ENCODE measurements at places on chromosomes 1 and 21.

GRCh38 chr1:215377746-215378145, 189.4 kb upstream of the KCTD3 start:
- DNase-seq = no peak

GRCh38 chr1:2514863-2515762, 11.3 kb downstream of the PANK4 start:
- DNase-seq = no peak

DNA sequence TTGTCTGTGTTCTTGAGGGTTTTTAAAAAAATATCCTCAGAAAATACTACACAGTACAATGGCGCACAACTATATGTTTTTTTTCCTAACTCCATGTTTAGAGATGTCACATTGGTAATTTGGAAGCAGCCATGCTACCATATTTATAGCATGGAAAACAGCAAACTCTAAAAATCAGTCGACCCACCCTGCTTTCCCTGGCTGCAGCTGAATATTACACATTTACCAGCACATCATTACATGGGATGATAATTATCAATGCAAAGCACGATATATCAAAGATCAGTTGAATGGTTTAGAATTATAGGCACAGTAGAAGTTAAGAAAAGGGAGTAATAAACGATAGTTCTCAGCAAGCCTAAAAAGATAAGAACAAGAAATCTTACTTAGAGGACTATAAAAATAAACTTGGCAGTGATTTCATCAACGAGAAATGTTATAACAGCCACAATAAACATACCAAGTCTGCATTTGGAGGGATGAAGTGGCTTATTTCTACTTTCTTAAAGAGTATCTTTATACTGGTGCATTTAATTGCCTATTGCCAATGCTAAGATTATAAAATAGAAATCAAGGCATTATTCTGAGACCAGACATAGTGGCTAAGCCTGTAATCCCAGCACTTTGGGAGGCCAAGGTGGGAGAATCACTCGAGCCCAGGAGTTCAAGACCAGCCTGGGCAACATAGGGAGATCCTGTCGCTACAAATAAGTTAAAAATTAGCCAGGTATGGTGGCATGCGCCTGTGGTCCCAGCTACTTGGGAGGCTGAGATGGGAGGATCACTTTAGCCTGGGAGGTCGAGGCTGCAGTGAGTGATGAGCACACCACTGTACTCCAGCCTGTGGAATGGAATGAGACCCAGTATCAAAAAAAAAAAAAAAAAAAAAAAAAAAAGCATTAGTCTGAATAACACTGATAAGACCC, 43.4 kb downstream of the WDR64 start:
- DNase-seq = no peak

DNA sequence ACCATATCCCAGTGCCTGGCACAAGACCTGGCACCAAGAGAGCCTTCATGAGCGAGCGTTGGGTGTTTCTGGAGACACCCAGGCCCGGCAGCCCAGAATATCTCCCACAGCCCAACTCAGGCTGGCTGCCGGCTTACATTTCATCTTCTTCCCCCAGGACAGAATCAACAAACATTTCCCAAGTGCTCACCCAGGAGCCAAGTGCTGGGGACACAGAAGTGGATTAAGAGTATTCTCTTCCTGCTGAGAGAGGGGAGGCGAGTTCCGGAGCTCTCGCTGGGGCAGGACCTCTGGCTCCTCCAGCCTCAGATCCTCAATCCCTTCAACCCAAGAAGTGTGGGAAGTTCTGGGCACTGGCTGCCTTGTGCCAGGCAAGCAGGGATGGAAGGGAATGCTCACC, 23.6 kb downstream of the IFFO2 start:
- no peak for DNase-seq

- no peak for DNase-seq
These were observed 28.9 kb upstream of the APP start for GRCh38 chr21:26199456-26199855.

- no peak for DNase-seq
These were observed 46.9 kb downstream of the YARS1 start for GRCh38 chr1:32770221-32770731.

- DNase-seq = no peak
These were observed 581.1 kb downstream of the KCNT2 start for GRCh38 chr1:196027127-196027526.

DNA sequence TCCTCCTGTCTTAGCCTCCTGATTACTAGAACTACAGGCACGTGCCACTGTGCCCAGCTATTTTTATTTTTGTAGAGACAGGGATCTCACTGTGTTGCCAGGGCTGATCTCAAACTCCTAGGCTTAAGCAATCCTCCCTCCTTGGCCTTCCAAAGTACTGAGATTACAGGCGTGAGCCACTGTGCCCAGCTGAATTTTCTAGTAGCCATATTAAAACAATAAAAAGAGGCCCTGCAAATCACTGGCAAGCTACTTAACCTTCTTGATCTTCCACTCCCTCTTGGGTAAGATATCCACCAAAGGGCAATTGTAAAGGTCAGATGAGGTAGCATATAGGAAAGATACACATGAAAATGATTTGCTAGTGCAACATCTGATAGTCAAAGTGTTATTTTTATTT, 65.6 kb upstream of the SRSF10 start:
- no peak for DNase-seq

DNA sequence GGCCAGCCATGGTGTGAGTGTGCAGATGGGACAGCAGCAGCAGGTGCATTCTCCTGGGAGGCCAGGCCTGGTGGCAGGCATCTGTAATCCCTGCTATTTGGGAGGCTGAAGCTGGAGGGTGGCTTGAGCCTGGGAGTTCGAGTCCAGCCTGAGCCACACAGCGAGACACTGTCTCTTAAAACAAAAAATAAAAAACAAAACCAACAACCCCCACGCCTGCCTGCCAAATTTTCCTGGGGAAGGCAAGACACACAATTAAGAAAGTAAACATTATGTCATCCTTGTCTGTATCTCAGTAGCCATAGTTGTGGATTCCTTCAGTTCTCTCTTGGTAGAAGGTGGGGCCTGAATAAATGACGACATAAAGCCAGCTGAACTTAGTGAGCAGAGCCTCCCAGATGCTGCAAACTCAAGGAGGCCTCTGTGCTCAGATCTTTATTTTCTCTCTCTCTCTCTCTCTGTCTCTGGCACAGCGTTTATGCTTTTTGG, 57.6 kb upstream of the CD34 start:
- no peak for DNase-seq

GRCh38 chr1:112544751-112545150, 36.0 kb downstream of the WNT2B start:
- no peak for DNase-seq

GRCh38 chr1:56965916-56966697, at the start of gene C8B:
Gene C8B, minus strand, starts transcription at chr1:56966015. Its CDS starts 67 bp downstream, at chr1:56965948.
- peak; percentile 46 for DNase-seq

DNA sequence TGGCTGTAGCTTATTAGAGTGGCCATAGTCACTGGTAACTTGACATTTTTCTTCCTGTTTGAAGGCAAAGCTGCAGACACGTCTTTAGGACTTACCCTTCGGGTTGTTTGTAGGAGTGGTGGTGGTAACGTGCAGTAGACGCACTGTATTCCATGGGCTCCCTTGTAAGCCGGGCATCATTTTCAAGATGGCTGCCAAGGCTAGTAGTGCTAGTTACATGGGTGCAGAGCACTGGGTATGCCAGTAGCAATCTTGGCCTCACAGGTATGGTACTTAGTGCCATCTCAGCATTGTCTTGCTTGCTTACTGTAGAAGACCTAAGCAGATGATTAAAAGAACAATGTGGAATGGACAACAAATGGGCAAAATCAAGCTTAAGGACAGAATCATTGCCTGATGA, 1.9 kb downstream of the YBX1 start:
- DNase-seq = no peak

- DNase-seq = no peak
These were observed 22.4 kb upstream of the FOXO6 start for GRCh38 chr1:41338820-41339219.

DNA sequence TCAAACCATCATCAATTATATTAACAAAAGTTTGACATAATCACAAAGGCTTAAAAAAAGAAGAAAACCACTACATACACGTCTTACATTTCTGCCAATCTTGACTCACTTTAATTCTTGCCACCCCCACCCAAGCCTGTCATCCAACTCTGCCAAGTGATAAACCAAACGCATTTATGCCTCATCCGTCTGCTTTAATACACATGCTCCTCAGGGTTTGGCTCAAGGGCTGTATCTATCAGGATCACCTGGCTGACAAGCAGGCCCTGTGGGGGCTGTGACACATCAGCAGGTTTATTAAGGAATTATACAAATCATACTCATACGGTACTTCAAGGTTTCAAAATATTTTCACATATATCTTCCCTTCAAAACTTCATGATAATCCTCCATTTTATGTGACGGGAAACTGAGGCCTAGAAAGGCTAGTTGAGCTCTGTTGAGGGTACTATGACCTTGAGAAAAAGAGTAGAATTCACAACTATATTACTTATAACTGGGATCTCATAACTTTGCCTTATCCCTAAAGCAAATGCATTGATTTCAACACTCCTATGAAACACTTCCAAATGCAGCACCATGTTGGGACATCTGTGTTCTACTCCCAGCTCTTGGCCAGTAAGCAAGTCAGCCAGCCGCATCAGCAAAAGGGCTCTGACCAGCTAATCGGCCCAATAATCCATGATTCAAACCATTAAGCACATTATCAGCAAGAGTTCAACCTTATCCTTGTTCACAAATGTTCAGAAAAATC, 8.7 kb downstream of the SORT1 start:
- DNase-seq = no peak

DNA sequence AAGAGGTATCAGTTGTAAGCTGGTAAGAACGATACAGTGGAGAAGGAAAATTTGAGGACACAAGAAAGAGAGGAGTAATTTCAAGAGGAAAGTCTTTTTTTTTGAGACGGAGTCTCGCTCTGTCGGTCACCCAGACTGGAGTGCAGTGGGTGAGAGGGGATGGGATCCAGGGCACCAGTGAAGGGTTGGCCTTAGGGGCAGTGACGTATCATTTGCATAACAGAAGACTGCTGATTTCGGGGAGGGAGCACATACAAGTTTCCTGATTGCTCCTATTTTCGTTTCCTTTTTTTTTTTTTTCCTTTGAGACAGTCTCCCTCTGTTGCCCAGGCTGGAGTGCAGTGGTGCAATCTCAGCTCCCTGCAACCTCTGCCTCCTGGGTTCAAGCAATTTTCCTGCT, 4.2 kb downstream of the S100A13 start:
- no peak for DNase-seq

DNA sequence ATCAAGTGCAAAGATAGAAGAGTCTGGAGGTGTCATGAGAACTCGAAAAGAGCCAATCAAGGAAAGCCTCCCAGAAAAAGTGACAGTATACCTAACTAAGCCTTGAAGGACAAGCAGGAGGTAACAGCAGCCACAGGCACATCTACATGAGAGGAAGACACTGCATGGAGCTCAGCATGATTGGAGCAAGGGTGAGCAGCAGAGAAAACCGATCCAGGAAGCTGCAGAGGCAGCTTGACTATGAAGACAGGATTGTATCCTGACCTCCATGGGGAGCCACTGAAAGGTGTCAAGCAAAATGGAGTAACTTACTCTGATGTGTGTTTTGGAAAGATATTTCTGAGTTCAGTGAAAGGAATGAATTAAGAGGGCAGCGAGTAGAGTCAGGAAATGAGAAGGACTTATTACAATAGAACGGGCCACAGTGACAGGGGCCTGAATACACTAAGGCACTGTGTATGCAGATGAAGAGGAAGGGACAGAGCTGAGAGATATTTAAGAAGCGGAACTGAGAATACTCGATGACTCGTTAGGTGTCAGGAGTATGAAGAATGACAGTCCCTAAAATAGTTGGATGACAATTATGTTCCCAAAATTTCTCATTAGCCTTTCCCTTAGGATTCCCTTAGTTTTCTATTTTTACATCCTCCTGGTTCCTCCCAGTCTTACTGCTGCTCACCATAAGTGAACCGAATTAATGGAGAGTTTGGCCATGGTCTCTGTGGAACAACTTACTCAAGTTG, 139.3 kb upstream of the NFIA start:
- DNase-seq = no peak

DNA sequence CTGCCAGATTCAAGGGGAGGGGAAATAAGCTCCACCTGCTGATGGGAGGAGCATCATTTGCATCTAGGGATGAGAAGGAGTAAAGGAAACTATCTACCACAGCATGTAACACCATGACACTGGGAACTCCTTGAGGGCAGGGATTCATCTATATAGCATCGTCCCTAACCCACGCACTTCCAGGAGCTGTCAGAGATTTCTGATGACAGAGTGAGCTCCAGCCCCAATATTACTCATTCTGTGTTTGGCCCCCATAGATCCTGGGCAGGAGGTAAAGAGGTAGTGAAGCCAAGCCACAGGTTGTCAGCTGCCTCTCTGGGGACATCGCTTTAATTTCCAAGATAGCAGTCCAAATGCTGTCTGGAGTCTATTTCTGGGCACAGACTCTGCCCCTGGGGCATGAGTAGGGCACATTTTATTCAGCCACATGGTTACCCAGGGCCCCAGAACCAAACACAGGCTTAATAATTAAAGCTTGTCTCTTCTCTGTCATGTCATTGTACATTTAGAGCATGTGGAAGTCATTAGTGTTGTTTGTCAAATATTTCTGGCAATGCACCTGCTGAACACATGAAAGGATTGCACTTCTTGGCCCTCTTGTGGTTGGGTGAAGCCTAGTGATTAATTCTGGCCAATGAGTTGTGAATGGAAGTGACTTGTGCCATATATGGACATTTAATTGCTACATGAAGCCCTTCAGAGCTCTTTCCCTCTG, 105.9 kb upstream of the POU3F1 start:
- no peak for DNase-seq

- no peak for DNase-seq
These were observed 87.6 kb downstream of the GFI1 start for GRCh38 chr1:92399076-92399475.

DNA sequence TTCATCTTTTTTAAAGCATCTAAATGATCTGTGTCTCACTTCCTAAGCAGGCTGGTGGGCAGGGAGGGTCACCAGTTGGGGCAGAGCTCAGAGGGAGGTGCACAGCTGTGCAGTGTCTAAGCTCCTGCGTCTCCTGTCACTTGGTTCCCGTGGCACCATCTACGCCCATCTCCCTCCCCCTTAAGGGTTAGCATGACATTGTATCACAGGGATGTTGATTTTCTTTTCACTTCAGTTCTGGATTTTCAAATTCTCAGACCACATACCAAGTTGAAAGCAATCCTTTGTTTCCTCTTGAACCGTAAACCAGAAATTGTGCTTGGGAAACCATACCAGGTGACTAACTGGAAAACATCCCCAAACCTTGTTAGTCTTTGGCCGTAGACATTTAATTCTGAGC, 187.0 kb downstream of the KIF26B start:
- no peak for DNase-seq

DNA sequence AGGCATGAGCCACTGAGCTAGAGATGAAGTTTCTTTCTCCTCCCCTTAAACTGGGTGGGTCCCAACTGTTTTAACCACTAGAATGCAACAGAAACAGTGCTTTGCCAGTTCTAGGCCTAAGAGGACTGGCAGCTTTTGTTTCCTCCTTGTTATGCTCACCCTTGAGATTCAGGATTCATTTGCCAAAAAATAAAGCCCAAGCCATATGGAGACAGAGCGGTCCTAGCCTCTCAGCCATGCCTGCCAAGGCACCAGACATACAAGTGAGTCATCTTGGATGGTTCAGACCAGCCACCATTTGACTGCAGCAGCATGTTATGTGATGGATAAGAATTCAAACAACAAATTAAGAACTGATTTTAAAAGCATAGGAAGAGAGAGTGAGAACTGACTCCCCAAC, 38.1 kb upstream of the STUM start:
- peak; percentile 41 for DNase-seq

- peak; percentile 80 for DNase-seq
These were observed 876 bp downstream of the RAB29 start for GRCh38 chr1:205774198-205775014.
